Activated T-helper 17 cell treated with anti-CD3 and anti-CD28 coated beads, Interleukin-2, amount 50 U/mL, for 72 hours (primary cell): ENCODE measurements at places on chromosomes 12 and 14.

- ATAC-seq: no peak
Observed at GRCh38 chr14:35958499-35958898, 132.4 kb downstream of the BRMS1L start.

DNA sequence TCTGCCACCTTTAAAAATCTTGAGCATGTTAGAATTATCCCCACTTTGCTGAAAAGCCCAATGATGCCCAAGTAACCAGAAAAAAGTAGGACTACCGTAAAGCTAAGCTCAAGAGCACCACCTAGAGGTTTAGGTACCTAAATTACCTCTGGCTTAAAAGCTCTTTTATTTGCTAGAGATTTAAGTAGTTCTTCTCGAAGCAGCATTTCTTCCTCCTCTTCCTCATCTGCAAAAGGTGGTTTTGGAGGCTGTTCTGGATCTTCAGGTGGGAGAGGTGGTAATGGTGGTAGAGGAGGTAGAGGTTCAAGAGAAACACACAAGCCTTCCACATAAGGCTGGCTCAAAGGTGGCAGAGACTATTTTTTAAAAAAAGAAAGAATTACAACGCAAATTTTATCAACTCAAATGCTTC lies 26.9 kb downstream of the ZFC3H1 start:
- ATAC-seq: peak; percentile 42

GRCh38 chr12:91935296-91935695 lies 210.3 kb downstream of the BTG1 start:
- ATAC-seq: no peak

GRCh38 chr14:84336433-84336832 lies 1193.5 kb upstream of the FLRT2 start:
- ATAC-seq: no peak

DNA sequence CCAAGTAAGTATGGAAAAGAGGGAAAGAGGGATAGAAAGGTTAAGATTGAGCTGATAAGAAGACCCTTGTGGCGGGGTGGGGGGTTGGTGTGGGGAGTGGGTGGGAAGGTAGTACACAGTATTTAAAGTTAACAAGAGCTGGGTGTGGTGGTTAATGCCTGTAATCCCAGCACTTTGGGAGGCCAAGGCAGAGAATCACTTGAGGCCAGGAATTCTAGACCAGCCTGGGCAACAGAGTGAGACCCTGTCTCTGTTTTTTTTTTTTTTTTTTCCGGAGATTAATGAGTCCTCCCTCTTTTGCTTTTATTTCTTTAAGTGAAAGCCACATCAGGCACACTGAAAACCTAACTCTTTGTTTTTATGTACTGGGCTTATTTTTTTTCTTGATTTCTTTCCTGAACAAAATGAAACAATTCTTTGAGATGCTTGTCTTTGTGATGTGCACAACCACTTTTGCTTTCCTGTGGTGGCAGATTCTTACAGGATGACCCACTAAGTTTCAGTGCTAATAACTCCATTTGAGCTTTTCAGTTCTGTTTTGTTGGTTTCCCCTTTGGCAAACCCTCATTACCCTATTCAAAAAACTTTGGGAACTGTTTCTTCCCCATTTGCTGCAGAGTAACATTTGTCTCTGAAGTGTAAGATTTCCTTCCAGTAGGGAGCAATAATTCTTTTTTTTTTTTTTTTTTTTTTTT lies 54.8 kb downstream of the WNK1 start:
- ATAC-seq: peak; percentile 22

- no peak for ATAC-seq
Observed at GRCh38 chr12:79661629-79662028, 29.1 kb downstream of the PAWR start.

DNA sequence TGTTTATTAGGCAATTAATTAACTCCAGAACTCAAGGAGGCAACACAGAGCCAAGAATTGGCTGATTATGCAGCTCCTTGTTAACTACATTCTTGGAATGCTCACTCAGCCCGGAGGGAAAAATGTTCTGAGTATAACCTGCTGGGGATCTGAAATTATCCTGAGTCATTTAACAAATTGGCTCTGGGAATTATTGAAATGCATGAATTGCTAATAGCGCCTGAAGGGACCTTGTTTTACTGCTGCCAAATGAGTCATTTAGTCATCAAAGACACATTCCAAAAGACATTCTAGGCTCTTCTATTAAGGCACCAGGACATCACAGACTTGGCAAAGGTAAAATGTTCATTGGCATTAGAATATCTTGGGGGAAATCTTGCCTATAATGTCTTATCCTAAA lies 13.0 kb downstream of the TMEM52B start:
- ATAC-seq: no peak

GRCh38 chr14:101721951-101722661 lies 39.4 kb upstream of the PPP2R5C start:
- ATAC-seq: peak; percentile 92

DNA sequence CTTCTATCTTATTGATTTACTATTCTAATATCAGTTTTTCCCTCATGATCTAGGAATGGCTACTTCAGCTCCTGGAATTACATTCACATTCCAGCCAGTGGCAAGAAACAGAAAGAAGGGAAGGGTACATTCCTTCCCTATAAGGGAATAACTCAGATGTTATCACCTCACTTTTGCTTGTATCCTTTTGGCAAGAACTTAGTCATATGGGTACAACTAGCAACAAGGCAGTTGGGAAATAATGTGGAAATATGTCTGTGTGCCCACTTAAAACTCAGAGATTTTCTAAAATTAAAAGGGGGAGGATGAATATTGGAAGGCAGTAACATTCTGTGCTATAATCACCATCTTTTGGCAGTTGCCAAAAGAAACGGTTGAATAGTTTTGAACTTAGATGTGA lies 85.6 kb downstream of the MSRB3 start:
- no peak for ATAC-seq

- ATAC-seq: peak; percentile 58
Observed at GRCh38 chr14:93332397-93332852, 411 bp downstream of the BTBD7 start.

- no peak for ATAC-seq
Observed at GRCh38 chr12:95336387-95337067, 118.9 kb downstream of the VEZT start.

GRCh38 chr14:75230140-75230792 lies 48.4 kb upstream of the FOS start:
- ATAC-seq: peak; percentile 87

- ATAC-seq: no peak
Observed at GRCh38 chr12:26431211-26431610, 235.8 kb downstream of the SSPN start.

DNA sequence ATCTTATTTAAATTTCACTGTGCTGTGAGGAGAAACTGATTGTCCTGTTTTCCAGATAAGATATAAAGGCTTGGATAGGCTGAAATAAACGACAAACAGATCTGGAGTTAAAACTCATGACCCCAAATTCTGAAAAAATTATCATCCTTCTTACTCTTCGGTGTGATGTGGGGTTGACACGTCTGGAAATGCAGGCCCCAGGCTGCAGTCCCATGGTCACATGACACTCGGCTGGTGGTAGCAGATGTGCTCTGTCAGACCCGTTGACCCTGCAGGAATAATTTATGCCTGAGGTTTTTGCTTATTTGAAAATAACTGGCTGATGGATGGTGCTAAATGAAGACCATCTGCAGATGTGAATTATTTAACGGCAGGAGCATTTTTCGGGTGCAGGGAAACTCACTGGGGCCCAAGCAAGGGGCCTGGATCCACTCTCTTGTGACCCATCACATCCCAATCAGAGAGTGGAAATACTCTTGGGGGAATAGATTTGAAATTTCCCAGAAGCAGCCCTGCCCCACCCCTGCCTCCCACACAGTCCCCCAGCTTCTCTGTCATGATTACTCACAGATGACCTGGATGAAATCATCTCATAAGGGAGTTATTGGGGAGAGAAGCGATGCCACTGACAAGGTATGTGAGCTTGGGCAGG lies 47.7 kb upstream of the CMKLR1 start:
- ATAC-seq: no peak

DNA sequence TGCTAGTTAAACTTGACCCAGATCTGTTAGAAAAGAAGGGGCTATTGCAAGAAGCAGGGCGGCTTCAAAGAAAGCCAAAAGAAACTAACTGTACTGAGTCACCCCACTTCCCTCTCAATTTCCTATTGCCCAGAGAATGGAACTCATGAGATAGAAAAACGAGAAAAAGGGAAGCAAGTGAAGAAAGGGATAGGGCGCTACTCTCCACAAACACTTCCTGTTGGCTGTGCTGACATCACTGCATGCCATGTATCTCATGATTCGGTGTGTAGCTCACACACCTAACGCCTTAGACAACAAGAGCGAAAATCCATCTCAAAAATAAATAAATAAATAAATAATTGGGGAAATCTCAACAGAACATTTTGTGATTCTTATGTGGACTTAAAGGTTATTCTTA lies 13.0 kb upstream of the P2RX4 start:
- peak; percentile 45 for ATAC-seq

DNA sequence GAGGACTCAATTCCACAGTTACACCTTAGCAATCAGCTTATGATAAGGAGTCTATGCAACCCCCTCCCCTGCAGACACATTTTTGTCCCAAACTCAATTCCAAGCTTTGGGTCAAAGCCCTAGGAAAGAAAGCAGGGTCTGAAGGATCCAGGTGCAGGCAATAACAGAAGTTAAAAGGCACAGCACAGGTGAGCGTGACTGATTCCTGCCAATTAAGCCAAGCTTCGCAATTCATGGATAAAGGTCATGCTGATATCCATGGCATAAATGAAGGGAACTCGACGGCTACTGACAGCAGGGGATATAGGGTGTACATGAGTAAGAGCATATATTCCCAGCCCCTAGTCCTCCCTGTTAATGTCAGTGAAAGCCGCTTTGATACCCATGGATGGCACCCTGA lies 39.3 kb downstream of the C12orf56 start:
- ATAC-seq: no peak

DNA sequence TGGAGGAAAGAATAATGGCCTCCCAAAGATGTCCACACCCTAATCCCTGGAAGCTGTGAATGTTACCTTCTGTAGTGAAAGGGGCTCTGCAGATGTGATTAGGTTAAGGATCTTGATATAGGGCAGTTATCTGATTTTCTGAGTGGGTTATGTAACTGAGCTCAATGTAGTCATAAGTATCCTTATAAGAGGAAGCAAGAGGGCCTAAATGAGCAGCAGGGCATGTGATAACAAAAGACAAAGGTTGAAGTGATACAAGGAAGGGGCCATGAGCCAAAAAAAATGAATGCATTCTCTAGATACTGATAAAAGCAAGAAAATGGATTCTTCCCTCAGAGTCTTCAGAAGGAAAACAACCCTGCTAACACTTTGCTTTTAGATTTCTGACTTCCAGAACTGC lies 78.8 kb downstream of the OSBPL8 start:
- no peak for ATAC-seq

GRCh38 chr12:42912367-42912766 lies 322.8 kb upstream of the PRICKLE1 start:
- ATAC-seq: no peak

DNA sequence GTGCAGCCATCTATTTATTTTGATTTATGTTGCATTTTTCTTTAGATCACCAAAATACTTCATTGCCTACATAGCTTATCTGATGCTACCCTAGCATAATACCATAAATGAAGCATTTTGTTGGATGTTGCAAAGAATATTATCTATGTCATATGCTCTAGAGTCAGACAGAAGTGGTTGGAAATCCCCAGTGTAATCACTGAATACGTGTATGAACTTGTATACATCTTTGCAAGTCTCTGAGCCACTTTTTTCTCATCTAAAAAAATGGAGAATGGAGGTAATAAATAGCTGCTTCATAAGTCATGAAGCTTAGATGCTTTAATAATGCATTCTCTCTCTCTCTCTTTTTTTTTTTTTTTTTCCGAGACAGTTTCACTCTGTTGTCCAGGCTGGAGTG lies 18.5 kb downstream of the EVL start:
- ATAC-seq: no peak

DNA sequence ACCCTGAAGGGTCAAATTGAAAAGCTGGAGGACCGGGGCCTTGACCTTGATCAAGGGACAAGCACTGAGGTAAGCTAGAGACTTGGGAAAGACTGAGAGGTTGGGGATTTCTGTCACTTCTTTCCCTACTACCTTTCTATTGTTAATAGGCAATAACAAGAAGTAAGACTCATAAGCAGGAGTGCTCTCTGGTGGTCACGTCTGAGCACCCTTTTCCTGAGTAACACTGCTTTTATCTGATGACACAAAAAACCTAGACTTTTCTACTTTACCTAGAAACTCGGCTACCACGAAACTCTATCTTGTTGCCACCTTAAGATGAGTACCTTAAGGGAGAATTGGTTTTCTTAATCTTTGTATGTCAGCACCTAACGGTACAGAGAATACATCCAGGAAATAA lies 35.5 kb upstream of the PPFIBP1 start:
- no peak for ATAC-seq

DNA sequence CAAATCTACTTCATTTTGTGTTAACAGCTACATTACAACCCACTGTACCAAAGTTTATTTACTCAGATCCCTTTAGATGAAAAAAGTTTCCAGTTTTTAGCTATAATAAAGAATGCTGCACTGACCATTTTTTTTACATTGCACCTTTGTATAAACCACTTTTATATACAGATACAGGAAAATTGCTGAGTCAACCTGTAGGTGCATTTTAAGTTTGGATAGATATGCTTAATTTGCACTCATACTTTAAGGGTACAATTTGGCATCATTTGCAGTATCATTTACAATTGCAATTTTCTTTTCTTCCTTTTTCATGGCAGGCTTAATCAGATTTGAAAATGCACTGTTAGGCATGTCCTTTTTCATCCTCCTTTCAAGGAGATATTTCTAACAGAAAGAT lies 257.8 kb upstream of the LMO3 start:
- ATAC-seq: no peak

DNA sequence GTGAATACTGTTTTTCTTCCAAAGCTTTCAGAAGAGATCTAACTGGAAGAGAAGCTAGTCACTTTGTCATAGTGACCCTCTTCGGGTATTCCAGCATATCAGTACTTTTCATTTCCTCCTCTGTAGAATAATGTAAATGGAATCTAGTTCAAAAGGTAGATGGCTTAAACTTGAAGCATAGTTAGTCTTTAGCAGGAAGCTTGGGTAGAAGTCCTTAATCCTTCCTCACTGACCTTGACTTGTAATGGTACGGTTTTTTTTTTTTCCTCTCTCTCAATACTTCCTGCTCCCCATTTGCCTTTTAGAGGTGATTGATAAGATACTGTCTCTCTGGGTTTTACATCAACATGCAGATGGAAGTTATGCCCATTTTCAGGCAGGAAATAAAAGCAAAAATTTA lies 1.7 kb downstream of the FBXO34 start:
- no peak for ATAC-seq

- no peak for ATAC-seq
Observed at GRCh38 chr12:105499205-105499604, 168.7 kb downstream of the C12orf75 start.

GRCh38 chr12:66859751-66860440 lies 181.0 kb upstream of the GRIP1 start:
- no peak for ATAC-seq

GRCh38 chr12:133010657-133011297 lies 24.6 kb downstream of the ZNF26 start:
- ATAC-seq: no peak
